ENCODE measurements at places on chromosomes 11 and 22. TPM values are rescaled to one million over a fixed set of nuclear protein-coding genes. Genes with fewer than 3 reads are reported as not detected.

NXPE4 gene
- 46.8 TPM for polyA plus RNA-seq

HOATZ gene
- polyA plus RNA-seq, result not detected

PRG3 gene
- polyA plus RNA-seq, result not detected

MS4A4A gene
- polyA plus RNA-seq, result 25.0 TPM

- DNase-seq, result no peak
Observed at GRCh38 chr22:25680956-25681355, 61.0 kb upstream of the MYO18B start.

DNA sequence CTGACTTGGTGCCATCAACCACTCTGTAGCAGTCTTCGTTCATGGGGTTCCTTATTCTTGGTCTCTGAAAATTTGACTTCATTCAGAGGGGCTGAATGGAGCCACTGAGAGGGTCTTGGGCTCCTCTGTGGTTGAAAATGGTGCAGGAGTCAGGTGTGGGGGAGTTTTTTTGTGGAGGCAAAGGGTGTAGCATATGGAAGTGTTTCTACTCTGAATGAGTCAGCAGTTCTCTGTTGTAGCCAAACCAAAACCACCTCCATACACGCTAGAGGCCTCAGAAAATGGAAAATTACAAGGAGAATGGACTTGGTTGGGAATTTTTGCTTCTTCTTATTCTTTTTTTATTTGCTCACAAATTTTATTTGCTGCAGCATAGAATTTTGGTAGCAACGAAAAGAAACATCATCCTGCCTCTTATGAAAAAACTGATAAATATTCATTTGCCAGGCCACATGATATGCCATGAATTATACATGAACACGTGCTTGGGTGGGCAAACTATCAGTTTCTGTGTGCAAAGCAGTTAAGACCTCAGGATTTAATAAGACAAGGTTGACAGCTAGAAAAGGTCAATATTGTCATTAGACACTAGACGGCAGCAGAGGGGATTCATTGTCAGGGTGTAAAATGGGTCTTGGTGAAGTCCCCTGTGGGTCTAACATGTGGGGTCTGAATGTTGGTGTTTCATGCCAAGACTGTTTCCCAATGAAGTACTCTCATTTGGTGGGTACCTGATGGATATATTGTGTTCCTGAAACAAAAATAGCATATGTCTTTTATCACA is 111.7 kb downstream of the MYO18B start:
- DNase-seq, result no peak

GRCh38 chr22:17012267-17012666 is 4.2 kb upstream of the GAB4 start:
- no peak for DNase-seq

GRCh38 chr22:29070490-29070889 is 2.3 kb upstream of the KREMEN1 start:
- DNase-seq, result no peak

DNA sequence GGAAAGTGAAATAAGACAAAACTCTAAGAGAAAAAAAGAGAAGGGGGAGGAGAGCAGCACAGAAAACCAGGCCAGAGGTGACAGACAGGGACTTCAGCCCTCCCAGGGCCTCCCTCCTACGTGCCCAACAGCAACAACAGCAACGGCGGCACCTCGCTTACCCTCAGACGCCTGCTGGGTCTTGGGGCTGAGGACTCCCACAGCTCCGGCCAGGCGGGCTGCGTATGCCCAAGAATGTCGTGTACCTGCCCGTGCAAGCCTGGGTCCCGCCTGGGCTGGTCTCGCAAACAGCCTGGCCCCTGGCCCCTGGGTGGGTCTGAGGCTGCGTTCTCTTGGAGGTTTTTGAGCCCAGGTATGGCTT is 30.5 kb downstream of the ARAP1 start:
- DNase-seq, result no peak

GRCh38 chr11:125935056-125935455 is 10.8 kb upstream of the VSIG10L2 start:
- DNase-seq, result no peak

GRCh38 chr11:67644472-67645418 is 5.2 kb upstream of the TBX10 start:
- peak; percentile 2 for DNase-seq

DNA sequence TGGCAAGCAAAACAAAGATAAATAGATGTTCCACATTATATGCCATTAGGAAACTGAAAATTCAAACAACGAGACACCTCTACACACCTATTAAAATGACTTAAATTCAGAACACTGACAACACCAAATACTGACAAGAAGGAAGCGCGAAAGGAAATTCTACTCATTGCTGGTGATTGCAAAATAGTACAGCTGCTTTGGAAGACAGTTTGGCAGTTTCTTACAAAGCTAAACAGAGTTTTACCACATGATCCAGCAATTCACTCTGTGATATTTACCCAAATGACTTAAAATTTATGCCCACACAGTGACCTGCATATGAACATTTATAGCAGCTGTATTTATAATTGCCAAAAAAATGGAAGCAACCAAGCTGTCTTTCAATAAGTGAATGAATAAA is 232.6 kb downstream of the CASP12 start:
- DNase-seq, result no peak

GRCh38 chr22:22867996-22868715 is 19.5 kb upstream of the IGLL5 start:
- DNase-seq, result no peak

DNA sequence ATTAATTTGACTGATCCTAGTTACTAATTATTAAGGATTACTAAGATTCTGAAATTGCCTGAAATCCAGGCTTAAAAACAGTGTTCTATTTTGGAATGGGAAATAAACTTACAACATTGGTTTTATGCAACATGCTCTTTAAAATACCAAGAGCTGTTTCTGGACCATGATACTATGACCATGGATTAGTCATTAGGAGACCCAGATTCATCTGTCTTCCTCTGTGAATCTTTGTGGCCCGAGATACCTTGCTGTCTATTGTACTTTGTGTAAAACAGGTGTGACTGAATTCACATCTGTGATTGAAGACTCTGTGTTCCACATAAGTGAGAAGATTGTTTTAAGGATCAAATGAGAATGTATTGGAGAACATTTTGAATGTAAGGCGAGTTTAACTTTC is 98.8 kb downstream of the HSD17B12 start:
- no peak for DNase-seq

GRCh38 chr22:30245985-30246813 is at the start of gene LIF:
Gene LIF (minus strand): TSS chr22:30246759. CDS start chr22:30246695, 64 bp downstream.
- no peak for DNase-seq

DNA sequence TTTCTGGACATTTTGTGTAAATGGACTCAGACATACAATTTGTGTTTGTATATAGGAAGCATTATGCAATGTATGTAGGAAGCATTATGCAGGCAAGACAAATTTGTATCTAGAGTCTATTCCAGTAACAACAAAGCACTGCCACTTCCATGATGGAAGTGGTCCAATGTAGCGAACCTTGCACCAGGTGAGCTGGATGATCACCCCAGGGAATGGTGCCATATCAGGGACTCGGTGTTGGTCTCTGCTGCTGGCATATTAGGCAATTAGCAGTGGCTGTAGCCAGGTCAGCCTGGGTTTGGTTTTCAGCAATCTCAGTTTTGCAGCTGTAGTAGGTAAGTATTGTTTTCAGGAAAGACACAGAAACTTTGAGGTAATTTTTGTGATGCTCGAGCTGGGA is 12.8 kb downstream of the ZFP91 start:
- DNase-seq, result no peak

Measured in sigmoid colon (tissue), 7 donors.